ENCODE measurements at places on chromosomes 2 and 18.
A peak's percentile ranks its signal among the peaks of the same experiment; 100 is the strongest.

GRCh38 chr2:60602828-60603532 lies 49.5 kb upstream of the BCL11A start:
- no peak for DNase-seq

DNA sequence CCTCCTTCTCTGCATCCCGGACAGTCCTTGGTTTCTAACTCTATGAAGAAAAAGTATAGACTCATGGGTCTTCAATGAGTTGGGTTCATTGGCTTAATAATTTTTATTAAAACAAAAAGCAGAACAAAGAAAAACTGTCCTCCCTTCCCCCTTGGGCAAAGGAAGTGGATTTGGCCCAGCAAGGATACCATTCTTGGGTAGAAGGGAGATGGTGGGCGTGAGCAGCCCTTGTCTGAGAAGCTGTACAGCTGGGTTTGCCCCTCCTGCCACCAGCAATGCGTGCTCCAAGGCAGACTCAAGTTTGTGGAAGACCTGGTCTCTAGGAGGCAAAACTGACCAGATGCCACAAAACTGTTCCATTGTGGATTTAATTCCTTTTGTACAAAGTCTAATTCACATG lies 12.7 kb downstream of the PCARE start:
- DNase-seq = no peak

DNA sequence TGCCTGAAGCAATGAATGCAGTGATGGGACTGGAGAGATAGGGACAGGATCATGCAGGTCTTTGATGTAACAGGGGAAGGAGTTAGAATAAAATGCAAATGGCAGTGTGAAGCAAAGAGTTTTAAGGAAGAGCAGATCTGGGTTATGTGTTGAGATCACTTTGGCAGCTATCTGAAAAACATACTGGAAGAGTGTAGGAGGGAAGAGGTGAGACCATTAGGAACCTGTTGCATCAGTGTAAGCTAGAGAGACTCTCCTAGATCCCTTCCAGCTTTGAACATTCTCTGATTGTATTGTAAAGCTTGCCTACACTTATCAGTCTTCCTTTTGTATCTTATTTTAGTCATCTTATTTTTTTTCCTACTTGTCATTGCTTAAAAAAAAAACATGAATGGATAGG lies 10.5 kb downstream of the ACVR2A start:
- DNase-seq = no peak

DNA sequence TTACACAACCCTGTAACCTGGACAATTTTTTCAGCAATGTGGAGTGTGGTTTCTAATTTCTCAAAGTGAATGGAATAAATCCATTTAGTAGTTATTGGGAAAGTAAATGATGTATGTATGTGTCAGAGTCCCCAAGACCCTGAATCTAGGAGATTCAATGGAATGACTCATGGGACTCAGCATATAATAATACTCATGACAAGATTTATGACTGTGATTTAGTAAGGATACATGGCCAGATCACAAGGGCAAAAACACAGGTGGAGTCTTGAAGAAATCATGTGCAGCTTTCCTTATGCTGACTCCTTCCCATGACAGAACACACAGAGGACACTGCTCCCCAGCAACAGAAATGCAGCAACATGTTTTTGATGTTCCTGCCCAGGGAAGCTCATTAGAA lies 1877.7 kb upstream of the LRRTM1 start:
- DNase-seq = no peak

GRCh38 chr2:61677942-61678341 lies 139.8 kb upstream of the XPO1 start:
- no peak for DNase-seq

GRCh38 chr2:99818842-99819241 lies 323.5 kb downstream of the AFF3 start:
- DNase-seq = no peak

GRCh38 chr18:805755-806110 lies 6.3 kb downstream of the YES1 start:
- DNase-seq = no peak

DNA sequence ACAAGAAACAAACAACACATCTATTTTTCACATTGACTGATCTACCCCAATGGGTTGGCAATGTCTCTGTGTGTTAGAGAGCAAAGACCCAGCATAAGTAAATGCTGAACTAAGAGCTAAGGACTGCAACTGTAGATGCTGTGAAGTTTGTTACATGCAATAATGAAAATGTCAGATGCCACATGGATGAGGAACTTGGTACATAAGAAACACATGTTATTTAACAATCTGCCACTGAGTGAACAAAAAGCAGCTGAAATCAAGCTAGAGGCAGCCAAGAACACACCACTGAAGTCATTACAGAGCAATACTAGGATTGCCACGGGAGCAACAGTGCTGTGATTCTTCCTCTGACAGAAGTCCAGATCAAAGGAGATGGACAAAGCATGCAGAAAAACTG lies 389.4 kb downstream of the CDH2 start:
- no peak for DNase-seq

- DNase-seq = no peak
Measured at GRCh38 chr2:60533101-60534051, 20.1 kb downstream of the BCL11A start.

DNA sequence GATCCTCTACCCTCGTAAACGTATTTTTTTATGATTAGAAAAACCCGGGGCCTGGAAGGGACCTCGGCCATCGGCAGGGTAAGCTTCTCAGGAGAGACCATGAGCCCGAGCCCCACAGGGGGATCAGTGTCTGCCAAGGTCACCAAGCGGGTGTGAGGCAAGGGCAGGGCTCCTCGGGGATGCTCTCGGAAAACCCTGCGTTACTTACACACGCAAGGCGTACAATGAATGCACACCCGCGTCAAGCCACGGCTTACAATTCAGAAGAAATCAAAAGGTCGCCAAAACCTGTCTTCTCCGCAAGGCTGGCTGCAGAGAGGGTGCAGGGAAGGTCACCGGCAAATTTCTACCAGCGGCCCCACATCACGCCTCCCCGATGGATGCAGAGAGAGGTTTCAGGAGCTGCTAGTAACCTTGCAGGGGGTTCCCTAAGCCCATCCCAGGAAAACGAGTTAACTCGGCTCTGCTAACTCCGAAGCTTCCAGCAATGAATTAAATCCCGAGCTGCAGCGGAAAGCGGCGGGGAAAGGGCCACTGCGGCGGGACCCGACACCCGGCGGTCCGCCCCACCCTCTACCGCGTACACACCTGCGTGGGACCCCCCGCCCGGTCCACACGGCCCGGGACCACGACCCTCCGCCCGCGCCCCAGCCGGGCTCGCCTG lies 638 bp downstream of the ST3GAL5 start:
- DNase-seq = peak; percentile 26

DNA sequence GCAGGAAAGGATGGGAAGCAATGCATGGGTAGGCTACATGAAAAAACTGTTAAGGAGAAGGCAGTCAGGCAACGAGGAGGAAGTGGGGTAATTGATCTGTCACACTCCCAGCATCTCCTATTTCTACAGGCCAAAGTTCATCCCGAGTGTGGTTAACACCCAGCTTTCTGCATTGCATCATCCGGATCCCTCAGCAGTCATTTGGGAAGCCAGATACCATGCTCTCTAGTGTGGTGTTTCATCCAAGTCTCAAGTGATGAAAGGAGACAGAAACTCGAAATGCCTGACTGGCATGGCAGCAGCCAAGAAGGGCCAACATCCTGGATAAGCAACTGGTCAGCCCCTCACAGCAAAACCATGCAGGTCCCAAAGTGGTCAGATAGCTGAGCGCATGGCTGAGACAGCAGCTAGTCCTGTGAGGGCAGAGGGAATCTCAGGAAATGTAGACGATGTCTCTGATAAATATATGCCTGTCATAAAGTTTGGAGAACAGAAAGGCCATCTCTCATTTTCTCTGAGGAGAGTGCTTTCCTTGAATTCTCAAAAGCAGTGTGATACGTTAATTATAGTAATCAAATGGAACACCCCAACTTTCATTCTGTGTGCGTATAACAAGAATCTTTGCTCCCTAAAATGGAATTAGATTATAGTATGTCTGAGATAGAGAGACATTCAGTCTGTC lies 24.8 kb upstream of the HNRNPA3 start:
- DNase-seq = no peak

- DNase-seq = no peak
Measured at GRCh38 chr2:26245810-26246209, 1.1 kb downstream of the HADHB start.

GRCh38 chr18:39805218-39805617 lies 2149.8 kb upstream of the PIK3C3 start:
- no peak for DNase-seq

GRCh38 chr2:179237209-179237946 lies 27.3 kb downstream of the SESTD1 start:
- DNase-seq = no peak

DNA sequence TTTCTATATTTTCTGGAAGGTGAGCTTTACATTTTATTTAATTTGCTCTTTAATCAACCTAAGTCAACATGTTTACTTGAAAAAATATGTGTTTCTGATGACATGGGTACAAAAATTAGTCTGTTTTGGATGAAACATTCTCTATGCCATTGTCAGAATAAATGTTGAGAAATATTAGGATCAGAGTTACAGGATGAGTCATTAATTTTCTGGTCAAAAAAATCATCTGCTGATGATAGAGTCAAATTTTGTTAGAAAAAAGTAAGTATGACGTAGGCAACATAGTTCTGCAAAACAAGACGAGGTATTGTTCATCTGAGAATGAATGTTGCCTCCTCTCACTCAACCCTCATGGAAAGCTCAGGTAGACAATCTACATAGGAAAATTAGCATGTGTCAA lies 107.6 kb upstream of the CAVIN2 start:
- no peak for DNase-seq

- DNase-seq = no peak
Measured at GRCh38 chr18:25736516-25736915, 353.9 kb downstream of the SS18 start.

GRCh38 chr2:199668645-199669044 lies 182.3 kb downstream of the FTCDNL1 start:
- no peak for DNase-seq

GRCh38 chr18:73270920-73271634 lies 403.3 kb upstream of the NETO1 start:
- DNase-seq = no peak

DNA sequence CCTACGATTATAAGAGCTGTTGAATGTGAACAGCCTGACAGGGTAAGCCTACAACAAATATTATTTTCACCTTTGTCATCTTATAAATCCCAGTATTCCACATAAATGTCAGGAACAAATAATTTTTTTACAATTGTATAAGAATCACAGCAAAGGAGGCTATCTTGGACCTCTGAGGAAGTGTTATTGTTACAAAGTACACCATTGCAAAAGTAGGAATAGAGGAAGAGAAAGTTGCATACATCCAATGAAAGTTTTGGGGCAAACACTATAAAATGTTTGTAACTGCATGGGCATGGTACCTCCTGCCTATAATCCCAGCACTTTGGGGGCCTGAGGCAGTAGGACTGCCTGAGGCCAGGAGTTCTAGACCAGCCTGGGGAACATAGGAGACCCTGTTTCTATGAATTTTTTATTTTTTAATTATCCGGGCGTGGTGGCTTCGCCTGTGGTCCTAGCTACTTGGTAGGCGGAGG lies 715 bp upstream of the MEMO1 start:
- no peak for DNase-seq

GRCh38 chr2:237806334-237806733 lies 7.8 kb downstream of the RBM44 start:
- DNase-seq = no peak

DNA sequence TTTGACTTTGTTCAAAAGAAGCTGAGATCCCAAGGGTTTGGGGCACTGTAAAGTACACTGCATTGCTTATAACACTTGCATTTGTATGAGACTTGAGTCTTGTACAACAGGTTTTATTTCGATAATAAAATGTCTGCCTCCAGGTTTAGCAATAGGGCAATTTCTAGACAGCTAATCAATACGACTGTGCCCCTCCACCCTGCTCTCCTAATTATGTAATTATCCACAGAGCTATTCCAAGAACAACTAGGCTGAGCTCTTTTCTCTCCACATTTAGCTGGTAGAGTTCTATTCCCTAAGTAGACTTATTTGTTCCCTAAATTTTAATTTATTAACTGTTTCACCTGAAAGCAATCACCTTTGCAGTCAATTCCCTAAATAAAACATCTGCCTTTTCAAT lies 52.9 kb upstream of the LINC00305 start:
- DNase-seq = no peak

- peak; percentile 86 for DNase-seq
Measured at GRCh38 chr18:12271376-12272235, 17.4 kb downstream of the CIDEA start.

DNA sequence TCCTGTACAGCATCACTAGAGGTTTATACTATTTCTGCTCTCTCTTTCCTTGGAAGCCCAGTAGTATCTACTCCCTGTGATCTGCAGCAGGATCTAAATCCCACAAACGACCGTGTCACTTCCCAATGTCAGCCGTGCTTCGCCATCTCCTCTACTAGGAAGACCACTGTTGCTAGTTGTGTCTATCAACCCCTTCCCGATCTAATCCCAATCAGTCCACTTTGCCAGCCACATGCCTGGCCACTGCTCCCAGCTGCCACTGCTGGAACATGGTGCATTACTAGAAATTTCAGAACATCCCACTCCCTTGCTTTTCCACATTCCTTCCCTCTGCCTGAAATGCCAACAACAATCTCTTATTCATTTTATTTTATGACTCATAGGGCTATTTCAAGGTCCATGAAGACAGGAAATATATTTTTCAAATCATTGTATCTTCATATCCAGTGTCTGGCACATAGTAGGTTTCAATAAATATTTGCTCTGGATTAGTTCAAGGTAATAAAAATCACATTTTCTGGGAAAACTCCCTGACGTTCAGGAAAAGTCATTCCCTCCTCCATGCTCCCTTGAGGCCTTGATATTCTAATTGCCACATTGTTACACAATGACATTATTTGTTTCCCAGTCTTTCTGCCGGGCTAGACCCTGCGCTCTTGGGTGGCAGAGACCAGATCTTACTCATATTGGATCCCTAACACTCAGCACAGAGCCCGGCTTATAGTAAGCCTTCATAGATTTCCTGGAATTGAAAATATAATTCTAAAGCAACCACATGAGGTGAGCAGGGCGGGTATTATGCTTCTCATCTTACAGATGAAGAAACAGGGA lies 2.1 kb upstream of the TRIB2 start:
- DNase-seq = no peak

DNA sequence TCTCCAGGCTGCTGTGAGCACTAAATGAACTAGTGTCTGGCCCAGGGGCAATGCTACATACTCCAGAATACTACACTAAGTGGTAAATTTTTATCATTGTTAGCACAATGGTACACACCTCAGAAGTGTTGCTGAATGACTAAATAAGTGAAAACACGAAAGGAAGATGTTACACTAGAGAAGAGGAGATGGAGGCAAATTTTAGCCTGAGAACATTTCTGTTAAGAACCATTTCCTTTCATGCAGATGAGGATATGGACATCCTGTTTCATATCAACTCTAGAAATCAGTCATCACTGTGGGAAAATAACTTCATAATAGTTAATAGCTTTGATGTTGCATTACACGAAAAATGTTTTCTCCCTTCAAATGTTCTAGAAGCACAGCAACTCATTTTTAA lies 117.6 kb upstream of the STK17B start:
- DNase-seq = no peak

- no peak for DNase-seq
Measured at GRCh38 chr2:162888652-162889051, 50.1 kb upstream of the KCNH7 start.
